Activated CD4-positive, alpha-beta T cell treated with anti-CD3 and anti-CD28 coated beads for 4 hours (primary cell): ENCODE measurements at places on chromosomes 2 and 18.

- no peak for DNase-seq
Measured at GRCh38 chr2:62672601-62673000, 32.9 kb upstream of the EHBP1 start.

DNA sequence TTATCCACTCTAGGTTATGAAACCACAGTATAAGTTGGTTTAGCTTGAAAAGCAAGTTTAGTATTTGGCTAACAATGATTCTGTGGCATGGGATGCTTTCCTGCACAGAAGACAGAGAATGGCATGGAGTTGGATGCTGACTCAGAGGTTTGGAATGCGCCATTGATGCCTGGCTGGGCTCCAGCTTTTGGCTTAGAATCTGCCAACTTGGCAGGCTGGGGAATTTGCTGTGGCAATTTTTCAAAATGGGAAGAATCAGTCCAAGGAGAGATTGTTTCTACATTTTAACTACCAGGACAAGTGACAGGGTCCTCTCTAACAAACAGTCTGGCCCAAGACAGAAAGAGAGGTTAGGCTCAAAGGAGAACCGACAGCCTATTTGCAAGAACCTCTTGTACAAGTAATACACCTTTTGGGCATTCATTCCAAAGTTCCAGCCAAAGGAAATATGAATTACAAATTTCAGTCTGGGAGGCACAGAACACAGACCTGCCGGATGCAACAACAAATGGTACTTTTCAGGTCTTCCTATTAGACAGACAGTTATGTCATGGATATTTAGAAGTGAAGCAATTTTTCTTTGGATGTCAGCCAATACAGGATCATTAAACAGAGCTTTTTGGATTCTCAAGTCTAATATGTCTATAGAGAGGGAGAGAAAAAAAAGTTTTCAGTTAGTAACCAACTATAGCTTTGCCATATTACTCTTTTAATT, 1027.7 kb downstream of the TMEM182 start:
- no peak for DNase-seq

DNA sequence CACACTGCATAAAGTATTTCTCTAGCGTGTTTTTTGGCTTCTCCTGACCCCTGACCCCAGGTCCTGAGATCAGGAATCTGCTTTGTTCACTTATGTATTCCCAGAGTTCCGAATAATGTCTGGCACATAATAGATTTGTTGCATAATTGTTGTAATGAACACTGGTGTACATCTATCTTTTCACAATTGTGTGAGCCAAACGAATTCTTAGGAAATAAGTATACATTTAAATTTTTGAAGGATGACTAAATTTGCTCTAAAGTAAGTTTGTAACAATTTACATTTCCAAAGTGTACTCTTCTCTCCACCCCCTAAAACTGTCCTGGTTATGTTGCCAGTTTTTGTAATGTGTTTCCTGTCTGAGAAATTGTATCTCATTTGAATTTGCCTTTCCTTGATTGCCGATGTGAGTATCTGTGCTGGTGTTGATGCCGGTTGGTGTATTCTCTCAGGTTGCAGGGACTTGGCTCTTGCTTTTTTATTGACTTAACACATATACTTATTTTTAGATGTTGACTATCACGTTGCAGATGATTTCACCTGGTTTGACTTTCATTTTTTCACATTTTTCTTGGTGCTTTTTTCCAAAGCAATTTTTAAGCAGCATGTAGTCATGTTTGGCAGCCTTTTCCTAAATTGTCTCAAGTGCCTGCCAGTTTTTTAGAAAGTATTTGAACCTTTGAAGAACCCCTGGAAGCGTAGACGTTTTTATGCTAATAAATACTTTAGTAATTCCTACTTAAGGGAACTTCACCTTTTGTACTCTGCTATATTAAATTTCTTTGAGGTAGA, 16.1 kb upstream of the FARP2 start:
- DNase-seq: no peak

DNA sequence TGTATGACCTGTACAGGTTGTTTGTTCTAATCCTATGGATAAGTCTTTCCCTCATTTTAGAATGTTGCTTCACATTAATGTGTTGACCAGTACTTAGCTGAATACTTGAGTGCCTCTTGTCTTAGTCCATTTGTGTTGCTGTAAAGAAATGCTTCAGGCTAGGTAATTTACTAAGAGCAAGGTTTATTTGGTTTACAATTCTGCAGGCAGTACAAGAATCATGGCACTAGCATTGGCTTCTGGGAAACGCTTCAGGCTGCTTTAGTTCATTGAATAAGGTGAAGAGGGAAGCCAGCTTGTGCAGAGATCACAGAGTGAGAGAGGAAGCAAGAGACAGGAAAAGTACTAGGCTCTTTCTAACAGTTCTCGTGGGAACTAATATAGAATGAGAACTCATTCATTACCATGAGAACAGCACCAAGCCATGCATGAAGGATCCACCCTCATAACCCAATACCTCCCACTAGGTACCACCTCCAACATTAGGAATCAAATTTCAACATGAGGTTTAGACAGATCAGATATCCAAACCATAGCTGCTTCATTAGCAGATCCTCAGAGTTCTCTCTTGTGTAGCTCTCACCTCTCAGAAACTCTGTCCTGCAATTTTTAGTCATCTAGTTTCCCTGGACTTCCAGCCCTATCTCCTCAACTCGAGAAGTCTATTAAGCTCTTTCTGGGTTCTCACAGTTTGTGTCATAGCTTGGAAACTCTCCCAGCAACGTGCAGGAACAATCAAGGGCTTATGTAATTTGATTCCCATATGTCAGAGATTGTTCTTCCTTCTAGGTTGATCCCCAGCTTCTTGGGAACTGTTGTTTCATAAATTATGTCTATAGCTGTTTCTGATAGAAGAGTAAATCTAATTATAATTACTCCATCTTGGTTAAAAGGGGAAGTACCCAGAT, 2082.3 kb upstream of the CELF4 start:
- DNase-seq: no peak

DNA sequence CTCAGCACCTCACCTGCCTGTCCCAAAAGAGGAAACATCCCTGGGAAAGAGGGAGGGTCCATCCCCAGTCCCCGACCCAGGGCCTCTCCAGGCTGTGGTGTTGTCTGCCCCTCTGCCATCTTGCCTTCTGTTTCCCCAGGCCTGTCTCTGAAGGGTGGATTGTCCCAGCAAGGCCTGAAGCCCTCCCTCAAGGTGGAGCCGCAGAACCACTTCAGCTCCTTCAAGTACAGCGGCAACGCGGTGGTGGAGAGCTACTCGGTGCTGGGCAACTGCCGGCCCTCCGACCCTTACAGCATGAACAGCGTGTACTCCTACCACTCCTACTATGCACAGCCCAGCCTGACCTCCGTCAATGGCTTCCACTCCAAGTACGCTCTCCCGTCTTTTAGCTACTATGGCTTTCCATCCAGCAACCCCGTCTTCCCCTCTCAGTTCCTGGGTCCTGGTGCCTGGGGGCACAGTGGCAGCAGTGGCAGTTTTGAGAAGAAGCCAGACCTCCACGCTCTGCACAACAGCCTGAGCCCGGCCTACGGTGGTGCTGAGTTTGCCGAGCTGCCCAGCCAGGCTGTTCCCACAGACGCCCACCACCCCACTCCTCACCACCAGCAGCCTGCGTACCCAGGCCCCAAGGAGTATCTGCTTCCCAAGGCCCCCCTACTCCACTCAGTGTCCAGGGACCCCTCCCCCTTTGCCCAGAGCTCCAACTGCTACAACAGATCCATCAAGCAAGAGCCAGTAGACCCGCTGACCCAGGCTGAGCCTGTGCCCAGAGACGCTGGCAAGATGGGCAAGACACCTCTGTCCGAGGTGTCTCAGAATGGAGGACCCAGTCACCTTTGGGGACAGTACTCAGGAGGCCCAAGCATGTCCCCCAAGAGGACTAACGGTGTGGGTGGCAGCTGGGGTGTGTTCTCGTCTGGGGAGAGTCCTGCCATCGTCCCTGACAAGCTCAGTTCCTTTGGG, 47.2 kb downstream of the BOLA3 start:
- DNase-seq: no peak

- no peak for DNase-seq
Measured at GRCh38 chr2:48515513-48515985, 14.4 kb upstream of the STON1 start.

GRCh38 chr2:138147796-138148195, 183.5 kb downstream of the HNMT start:
- DNase-seq: no peak

- DNase-seq: no peak
Measured at GRCh38 chr2:113887009-113887792, 2.7 kb upstream of the ACTR3 start.

- no peak for DNase-seq
Measured at GRCh38 chr2:190159453-190159852, 96.9 kb upstream of the MSTN start.

GRCh38 chr2:61816480-61817355, 37.1 kb downstream of the FAM161A start:
- no peak for DNase-seq

DNA sequence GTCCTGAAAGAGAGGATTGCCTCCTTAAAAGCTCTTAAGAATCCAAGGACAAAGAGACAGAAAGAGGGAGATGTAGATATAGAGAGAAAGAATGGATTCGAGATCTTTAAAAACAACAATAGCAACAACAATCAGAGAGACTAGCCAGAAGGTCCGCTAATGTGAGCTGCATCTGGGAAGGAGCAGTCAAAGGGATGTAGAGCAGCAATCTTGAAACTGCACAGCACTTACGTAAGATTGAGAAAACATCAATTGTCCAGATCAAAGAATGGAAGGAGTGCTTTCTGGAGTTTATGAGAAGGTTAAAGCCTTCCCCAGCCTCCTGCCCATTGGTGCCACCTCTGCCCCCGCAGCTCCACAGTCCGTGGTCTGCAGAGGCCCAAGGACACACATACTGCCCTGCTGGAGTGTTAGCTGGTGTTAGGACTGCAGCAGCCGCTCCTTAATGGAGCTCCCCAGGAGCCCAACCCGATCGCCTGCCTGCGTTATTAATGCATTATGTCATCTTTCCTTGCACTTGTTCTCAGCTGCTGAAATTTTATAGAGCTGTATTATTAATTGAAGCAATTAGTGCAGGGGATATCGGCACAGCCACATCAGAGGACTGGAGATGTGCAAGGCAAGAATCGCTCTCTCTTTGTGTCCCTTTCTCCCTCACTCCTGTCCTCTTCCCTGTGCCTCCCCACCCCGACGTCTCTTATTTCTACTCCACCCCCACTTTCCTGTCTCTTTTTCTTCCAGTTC, 94.2 kb upstream of the STPG4 start:
- DNase-seq: no peak

DNA sequence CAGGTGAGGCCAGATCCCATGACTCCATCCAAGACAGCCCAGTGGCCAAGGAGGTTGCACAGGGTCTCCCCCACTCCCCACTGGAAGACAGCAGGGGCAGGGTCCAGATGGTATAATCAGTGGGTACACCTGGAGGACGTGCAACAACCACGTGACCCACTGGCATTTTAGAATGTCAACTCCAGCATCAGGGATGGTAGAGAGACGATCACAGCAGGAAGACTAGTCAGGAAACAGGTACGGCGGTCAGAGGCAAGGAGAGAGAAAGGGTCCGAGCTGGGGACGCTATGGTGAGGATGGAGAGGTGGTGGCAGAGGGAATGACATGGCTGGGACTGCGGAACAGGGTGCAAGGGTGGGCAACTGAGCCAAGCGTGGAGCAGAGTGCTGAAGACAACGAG, 23.0 kb downstream of the SERTAD2 start:
- DNase-seq: no peak

DNA sequence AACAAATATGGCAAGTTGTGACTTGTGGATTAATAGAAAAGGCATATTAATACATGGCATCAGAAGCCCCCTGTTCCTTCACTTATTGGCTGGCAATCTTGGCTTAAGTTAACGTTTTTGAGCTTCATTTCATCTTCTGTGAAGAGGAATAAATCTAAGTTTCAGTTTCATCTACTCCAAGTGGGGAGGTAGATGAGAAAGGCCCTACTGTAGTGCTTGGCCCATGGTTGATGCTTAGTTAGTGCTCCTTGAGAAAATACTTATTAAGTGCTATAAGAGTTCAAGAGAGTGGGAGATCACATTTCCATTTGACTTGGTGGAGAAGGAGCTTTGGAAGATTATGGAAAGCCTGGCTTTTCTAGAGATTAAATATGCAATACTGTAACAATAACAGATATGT, 244.3 kb downstream of the BABAM2 start:
- no peak for DNase-seq

GRCh38 chr18:25169701-25170100, 182.3 kb downstream of the ZNF521 start:
- DNase-seq: no peak

DNA sequence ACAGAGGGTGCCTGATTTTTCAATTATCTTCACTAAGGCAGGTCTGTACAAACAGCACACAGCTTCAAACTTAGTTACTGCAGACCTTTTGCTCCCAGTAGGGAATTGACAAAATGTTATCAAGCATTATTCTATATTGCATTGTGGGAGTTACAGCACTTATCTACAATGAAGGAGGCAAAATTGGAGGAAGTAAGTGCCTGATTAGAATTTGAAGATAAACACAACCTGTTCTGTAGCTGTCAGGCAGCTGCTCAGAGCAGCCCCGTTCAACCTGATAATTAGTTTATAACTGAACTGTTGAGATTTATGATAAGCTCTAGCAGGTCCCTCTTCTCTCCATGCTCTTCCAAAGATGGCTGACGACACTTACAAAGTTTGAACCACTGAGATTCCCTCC, 364.4 kb upstream of the CYRIA start:
- DNase-seq: no peak

- DNase-seq: no peak
Measured at GRCh38 chr2:207176247-207176646, 10.5 kb upstream of the KLF7 start.

DNA sequence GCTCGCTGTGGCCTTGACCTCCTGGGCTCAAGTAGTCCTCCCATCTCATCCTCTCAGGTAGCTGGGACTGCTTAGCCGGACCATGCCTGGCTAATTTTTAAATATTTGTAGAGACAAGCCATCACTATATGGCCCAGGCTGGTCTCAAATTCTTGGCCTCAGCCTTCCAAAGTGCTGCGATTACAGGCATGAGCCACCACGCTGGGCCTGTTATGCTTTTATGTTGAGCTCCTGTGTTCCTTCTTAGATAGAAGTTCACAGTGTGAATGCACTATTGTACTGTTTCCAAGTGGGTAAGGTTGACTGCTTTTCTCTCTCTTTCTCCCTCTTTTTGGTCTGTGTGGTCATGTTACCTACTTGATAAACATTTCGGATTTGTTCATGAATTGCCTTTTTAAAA, 61.9 kb downstream of the SMCHD1 start:
- no peak for DNase-seq

GRCh38 chr2:134912361-134912760, 6.3 kb upstream of the CCNT2 start:
- no peak for DNase-seq

GRCh38 chr18:57331718-57332117, 20.6 kb upstream of the ST8SIA3 start:
- DNase-seq: no peak
